Upper lobe of right lung (tissue), 1 donor: ENCODE measurements at places on chromosomes 12 and 14. TPM values are rescaled to one million over a fixed set of nuclear protein-coding genes. Genes with fewer than 3 reads are reported as not detected.

DNA sequence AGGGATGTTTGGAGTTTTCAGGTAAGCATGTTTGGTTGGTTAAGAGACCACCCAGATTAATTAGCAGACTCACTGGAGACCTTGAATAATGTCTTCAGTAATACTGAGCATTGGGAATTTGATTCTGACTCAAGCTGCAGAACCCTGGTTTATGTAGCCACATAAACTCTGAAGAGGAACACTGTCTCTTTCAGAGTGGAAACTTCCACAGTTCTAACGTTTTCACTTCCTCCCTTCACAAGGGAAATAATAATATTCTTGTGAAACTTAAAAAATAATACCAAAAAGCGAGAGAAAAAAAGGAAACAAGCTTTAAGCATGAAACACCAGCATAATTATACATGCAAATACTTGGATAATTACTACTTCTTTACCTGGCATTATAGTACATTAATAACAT is 40.0 kb upstream of the ST8SIA1 start:
- no peak overlapping the region for H3K4me3 ChIP-seq
- H3K27ac ChIP-seq: no peak overlapping the region
- no peak for DNase-seq
- no peaks in the 10 kb centered on the region for H3K36me3 ChIP-seq
- H3K27me3 ChIP-seq: no peaks in the 10 kb centered on the region
- H3K4me1 ChIP-seq: no peaks in the 10 kb centered on the region

DNA sequence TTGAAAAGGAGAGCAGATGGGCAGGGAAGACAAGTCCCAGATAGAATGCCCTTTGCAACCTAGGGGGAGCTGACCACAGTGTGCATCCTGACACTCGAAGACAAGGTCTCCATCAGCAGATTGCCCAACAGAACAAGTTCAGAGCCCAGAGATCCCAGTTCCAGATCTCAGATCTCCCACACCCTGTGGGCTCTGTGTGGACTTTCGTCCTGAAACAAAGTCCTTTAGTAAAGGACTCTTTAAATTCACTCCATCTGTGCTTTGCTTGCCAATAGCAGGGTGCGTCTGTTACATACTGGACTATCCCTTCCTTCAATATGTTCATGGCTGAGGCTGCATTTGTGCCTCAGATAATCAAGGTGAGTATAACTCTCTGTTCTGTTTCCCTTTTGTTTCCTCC is 8.7 kb upstream of the C1RL start:
- H3K36me3 ChIP-seq: peaks cover 17% of the 10 kb centered on the region
- no peak for DNase-seq
- H3K27ac ChIP-seq: no peak overlapping the region
- no peak overlapping the region for H3K4me3 ChIP-seq
- H3K4me1 ChIP-seq: peaks cover 9% of the 10 kb centered on the region
- H3K27me3 ChIP-seq: no peaks in the 10 kb centered on the region

BICDL1 gene
- 20.6 TPM for total RNA-seq

- H3K27ac ChIP-seq: no peak overlapping the region
- H3K36me3 ChIP-seq: no peaks in the 10 kb centered on the region
- no peak for DNase-seq
- no peak overlapping the region for H3K4me3 ChIP-seq
These were observed 309.9 kb downstream of the VRK1 start for GRCh38 chr14:97107080-97107479.

DNA sequence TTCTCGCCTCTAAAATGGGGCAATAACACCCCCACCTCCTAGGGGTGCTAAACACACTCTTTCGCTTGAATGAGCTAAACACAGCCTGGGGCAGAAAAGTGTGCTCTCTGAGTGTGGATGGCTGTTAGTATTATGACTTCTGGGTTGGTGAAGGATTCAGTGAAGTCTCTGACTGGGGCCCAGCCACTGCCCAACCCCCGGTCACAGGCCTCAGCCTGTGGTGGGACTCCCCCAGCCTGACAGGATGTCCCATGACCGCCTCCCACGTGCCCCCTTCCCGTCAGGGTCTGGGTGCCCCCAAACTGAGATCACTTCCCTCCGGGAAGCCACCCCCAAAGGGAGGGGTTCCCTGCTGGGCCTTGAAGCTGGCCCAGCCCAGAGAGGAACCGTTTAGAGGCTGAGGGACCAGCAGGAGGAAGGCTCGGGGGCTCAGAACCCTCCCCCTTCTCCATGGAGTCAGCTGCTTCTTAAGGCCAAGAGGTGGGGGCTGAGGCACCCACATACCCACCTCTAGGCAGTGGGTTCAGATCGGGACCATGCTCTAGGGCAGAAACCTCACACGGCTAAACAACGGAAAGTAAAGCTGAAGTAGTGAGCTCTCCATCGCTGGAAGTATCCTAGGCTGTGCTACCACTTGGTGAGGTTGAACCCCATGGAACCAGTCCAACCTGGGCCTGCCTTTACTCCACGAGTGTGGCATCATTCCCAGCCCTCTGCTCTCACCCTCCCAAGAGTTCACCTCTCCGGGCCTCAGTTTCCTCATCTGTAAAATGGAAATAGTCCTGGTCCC is 13.8 kb downstream of the DTX1 start:
- no peaks in the 10 kb centered on the region for H3K4me1 ChIP-seq
- no peak overlapping the region for H3K27ac ChIP-seq
- peaks cover under 1% of the 10 kb centered on the region for H3K27me3 ChIP-seq
- H3K4me3 ChIP-seq: no peak overlapping the region

MYF6 gene
- not detected for total RNA-seq

DNA sequence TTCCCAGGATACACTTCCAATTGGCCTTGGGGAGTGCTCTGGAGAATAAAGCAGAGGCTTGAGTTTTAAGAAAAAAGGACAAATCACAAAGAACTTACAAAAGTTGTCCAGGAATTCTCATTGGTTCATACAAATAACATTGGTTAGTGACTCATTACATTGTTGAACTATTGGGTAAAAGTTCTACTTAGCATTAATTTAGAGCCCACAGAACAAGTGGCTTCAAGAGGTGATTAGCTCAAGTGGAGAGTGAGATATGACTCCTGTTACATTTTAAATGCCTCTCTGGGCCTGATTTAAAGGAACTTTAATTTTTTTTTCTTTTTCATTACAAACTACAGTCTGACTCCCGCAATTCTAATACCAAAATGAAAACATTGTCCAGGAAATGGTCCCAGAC is 72.9 kb downstream of the ASCL4 start:
- H3K36me3 ChIP-seq: no peaks in the 10 kb centered on the region
- peaks cover 50% of the 10 kb centered on the region for H3K27me3 ChIP-seq
- no peak overlapping the region for H3K27ac ChIP-seq

- H3K27ac ChIP-seq: no peak overlapping the region
- no peak for DNase-seq
- H3K36me3 ChIP-seq: peaks cover 13% of the 10 kb centered on the region
- H3K4me3 ChIP-seq: no peak overlapping the region
- no peaks in the 10 kb centered on the region for H3K4me1 ChIP-seq
These were observed 13.2 kb upstream of the OVCH1 start for GRCh38 chr12:29510591-29511185.

GRCh38 chr12:2959192-2959504 is at the start of gene TEAD4:
Gene TEAD4, plus strand, starts transcription at chr12:2959397.
- H3K4me1 ChIP-seq: peaks cover 14% of the 10 kb centered on the region
- no peaks in the 10 kb centered on the region for H3K27me3 ChIP-seq
- peak within 1 kb of the TSS; percentile 81 for H3K27ac ChIP-seq
- H3K4me3 ChIP-seq: peak within 1 kb of the TSS; percentile 62
- H3K36me3 ChIP-seq: no peaks in the 10 kb centered on the region
- peak; percentile 91 for DNase-seq

DNA sequence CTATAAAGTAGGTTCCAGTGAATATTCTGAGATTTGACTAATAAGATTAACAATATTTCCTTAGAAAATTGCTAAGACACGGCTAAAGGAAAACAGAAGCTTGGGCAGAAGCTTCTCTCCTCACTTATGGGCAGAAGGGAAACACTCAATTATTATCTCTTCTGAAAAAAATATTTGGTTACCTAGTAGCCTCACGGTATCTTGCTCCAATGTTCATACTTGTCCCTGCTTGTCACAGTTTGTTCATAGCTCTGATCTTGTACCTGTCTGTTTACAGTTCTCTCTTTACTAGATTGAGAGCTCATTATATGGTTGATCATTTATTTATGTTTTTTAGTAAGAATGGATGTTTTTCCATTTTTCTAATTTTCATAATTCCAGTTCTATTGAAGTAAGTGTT is 458.0 kb upstream of the ATP2B1 start:
- no peak for DNase-seq
- H3K27ac ChIP-seq: no peak overlapping the region
- no peak overlapping the region for H3K4me3 ChIP-seq
- no peaks in the 10 kb centered on the region for H3K36me3 ChIP-seq
- no peaks in the 10 kb centered on the region for H3K4me1 ChIP-seq

DNA sequence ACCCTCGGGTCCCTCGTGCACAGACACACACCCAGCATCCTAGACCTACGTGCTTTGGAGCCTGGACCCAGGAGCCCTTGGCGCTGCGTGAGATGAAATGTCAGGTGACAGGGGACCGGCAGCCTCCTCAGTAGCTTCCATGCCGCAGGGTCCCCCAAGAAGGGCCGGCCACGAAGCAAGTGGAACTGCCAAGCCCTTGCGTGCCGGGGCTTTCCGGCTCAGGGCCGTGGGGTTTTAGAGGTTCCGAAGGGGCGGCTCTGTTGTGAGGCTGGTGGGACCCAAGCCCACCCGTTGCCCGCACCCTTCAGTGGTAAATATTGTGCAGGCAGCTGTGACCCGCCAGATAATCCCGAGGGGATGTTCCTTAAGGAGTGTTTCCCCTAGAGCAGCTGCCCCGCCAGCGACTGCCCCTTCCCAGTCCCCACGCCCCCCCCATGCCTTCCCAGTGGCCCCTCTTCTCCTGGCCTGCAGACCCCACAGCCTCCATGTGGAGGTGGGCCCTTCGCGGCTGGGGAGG is 133.7 kb downstream of the ADGRD1 start:
- H3K4me1 ChIP-seq: no peaks in the 10 kb centered on the region
- no peak overlapping the region for H3K4me3 ChIP-seq
- H3K27ac ChIP-seq: no peak overlapping the region
- H3K36me3 ChIP-seq: peaks cover 26% of the 10 kb centered on the region
- H3K27me3 ChIP-seq: no peaks in the 10 kb centered on the region

RBM19 gene
- 36.4 TPM for total RNA-seq

DNA sequence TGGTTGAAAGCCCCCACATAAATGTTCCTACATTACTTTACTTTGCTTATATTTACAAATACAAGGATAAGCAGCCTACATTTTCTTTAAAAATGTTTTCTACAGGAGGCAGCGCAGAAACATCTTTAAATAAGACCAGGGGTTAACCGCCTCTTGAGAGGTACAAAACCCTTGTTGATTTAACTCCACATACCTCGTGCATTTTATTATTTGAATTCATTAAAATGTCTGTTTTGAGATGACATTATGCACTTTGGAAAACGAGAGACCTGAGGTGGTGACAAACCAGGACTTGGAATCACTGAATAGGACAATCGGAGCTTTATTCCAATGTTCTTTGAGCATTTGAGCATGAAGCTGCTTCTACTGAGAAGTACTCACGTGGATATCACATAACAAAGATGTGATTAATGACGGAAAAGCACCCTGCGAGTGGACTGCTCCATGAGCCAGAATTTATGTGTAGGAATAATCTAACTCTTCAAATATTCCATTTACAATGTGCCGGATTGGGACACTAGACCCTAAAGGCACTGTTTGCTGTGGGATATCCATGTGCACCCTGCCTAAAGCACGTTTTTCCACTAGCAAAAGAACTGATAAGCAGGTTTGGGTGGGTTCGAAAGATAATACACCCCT is 746 bp upstream of the DUSP16 start:
- H3K27me3 ChIP-seq: no peaks in the 10 kb centered on the region
- H3K4me3 ChIP-seq: peak overlapping the region; percentile 79
- DNase-seq: no peak
- H3K27ac ChIP-seq: peak overlapping the region; percentile 99
- no peaks in the 10 kb centered on the region for H3K36me3 ChIP-seq

DNA sequence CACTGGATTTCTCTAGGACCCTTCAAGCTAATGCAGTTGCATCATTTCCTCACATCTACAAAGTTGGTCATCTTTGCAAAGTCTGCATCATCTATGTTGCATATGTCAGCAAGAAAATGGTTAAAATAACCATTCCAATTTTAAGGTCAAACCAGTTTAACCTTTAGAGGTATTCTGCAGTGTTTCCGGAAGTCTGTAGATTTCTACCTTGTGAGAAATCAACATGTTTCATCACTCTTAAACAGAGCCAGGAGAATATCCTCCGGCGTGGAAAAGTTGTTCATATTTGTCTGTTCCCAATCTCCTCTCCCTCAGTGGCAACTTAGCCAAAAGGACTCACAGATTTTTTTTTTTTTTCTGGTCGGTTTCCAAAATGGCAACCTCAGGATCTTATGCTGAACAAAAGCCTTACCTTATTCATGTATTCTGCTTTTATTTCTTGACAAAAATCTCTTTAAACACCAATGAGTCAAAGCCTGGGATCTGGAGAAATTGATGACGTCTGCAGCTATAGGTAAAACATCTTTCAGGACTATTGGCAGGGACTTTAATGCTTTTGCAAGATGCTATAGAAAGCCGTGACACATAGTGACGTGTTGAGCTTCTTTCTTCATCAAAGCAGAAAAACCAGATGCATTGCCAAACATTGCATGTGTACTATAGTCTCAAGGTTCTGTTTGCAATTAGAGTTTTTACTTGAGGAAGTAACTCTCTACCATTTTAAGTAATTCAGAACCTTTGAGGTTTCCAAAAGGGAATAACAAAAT is 16.0 kb upstream of the CDK17 start:
- peaks cover 8% of the 10 kb centered on the region for H3K4me1 ChIP-seq
- no peaks in the 10 kb centered on the region for H3K27me3 ChIP-seq
- no peak overlapping the region for H3K27ac ChIP-seq

LRRC10 gene
- not detected for total RNA-seq

DNA sequence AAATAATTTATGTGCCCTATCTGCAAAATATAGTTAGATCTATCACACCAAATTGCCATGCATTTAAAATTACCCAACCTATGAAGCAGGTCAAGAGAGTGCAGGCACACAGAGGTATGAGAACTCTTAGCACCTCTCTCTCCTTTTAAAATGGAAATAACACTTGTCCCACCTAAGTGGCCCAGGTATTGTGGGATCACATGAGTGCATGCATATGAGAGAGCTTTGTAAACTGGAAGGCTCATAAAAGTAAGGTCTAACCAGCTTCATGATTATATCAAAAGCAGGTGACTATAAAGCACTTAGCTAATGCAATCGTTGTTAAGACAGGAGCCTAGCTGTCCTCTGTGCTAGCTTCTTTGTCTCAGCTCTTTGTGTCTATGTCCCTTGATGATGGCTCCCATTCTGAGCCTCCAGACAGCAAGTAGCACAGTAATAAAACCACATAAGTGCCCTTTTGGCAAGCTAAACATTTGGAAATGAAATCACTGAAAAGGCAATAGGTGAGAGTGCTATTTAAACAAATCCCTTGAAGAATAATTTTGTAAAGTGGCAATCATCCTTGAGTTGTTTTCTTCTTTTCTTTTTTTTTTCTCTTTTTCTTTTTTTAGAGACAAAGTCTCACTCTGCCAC is 219.0 kb downstream of the NTF3 start:
- peaks cover 3% of the 10 kb centered on the region for H3K4me1 ChIP-seq
- DNase-seq: no peak
- H3K36me3 ChIP-seq: no peaks in the 10 kb centered on the region
- peaks cover 7% of the 10 kb centered on the region for H3K27me3 ChIP-seq
- no peak overlapping the region for H3K27ac ChIP-seq
- H3K4me3 ChIP-seq: no peak overlapping the region

CPNE6 gene
- total RNA-seq: not detected
